ENCODE measurements at places on chromosomes 1 and 21. TPM values are rescaled to one million over a fixed set of nuclear protein-coding genes. Genes with fewer than 3 reads are reported as not detected.
A peak's percentile ranks its signal among the peaks of the same experiment; 100 is the strongest.

SEMA6C gene
- 119 TPM for total RNA-seq

FABP3 gene
- 148 TPM for total RNA-seq

DNA sequence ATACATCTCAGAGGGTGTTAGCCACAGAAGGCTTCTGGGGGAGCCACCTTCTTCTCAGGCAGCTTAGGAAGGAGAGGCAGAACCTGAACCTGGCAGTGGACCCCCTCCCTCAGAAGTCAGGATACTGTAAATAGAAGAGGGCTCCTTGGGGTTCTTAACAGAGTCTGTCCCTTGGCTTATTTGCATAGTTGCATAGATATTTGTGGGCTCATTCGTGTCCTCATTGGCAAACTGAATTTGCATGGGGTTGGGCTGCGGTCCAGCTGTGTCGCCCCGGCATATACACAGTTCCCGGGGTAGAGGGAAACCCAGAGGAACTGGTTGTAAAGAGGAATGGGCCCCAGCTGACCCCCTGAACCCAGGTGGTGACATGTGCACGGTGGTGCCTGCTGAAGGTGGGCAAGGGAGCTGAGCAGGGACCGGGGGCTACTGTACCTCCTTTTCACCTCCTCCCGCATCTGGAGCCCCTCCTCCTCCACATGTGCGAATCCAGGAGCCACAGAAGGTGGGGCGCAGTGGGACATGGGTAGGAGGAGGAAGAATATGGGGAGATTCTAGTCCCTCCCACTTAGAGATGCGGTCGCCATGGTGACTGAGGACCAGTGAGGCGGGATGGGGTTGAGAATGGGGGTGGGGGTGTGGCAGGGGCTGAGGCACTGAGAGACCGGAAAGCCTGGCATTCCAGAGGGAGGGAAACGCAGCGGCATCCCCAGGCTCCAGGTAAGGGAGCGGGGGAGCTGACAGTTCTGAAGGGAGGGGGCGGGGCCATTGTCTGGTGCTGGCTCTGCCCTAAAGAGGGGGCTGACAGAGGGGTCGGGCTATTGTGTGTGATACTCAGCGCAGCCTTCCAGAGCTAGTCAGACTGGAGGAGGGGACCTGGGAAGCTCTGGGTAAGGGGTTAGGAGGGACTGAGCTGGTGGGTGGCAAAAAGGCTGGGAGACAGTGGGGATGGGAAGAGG is 3.7 kb upstream of the SEMA4A start:
- no peak for DNase-seq
- peaks cover 9% of the 10 kb centered on the region for H3K4me1 ChIP-seq
- no peaks in the 10 kb centered on the region for H3K36me3 ChIP-seq
- H3K4me3 ChIP-seq = peak overlapping the region; percentile 43

- H3K4me3 ChIP-seq = no peak overlapping the region
- H3K27ac ChIP-seq = no peak overlapping the region
- no peak for DNase-seq
- peaks cover 8% of the 10 kb centered on the region for H3K4me1 ChIP-seq
Observed at GRCh38 chr1:238964631-238965030, 421.7 kb upstream of the CHRM3 start.

GRCh38 chr1:3651930-3652547 is at the start of gene TP73:
TP73 (plus strand) TSS chr1:3652516; CDS start chr1:3682366, 29,850 bp downstream.
- peak within 1 kb of the TSS; percentile 68 for H3K27ac ChIP-seq
- H3K4me3 ChIP-seq = peak within 1 kb of the TSS; percentile 87
- H3K36me3 ChIP-seq = no peaks in the 10 kb centered on the region
- DNase-seq = peak; percentile 58
- peaks cover 15% of the 10 kb centered on the region for H3K4me1 ChIP-seq

- H3K36me3 ChIP-seq = peaks cover 4% of the 10 kb centered on the region
- peaks cover 5% of the 10 kb centered on the region for H3K27me3 ChIP-seq
- DNase-seq = no peak
- peak overlapping the region; percentile 99 for H3K4me3 ChIP-seq
Observed at GRCh38 chr1:88892357-88892877, 1.1 kb upstream of the GTF2B start.

- no peaks in the 10 kb centered on the region for H3K4me1 ChIP-seq
- no peak overlapping the region for H3K4me3 ChIP-seq
- no peaks in the 10 kb centered on the region for H3K27me3 ChIP-seq
- H3K27ac ChIP-seq = no peak overlapping the region
- H3K36me3 ChIP-seq = no peaks in the 10 kb centered on the region
Observed at GRCh38 chr21:34690041-34690792, 21.4 kb downstream of the CLIC6 start.
